IPS DF 19.7 (cell line): ENCODE measurements at places on chromosomes 2 and 18.

DNA sequence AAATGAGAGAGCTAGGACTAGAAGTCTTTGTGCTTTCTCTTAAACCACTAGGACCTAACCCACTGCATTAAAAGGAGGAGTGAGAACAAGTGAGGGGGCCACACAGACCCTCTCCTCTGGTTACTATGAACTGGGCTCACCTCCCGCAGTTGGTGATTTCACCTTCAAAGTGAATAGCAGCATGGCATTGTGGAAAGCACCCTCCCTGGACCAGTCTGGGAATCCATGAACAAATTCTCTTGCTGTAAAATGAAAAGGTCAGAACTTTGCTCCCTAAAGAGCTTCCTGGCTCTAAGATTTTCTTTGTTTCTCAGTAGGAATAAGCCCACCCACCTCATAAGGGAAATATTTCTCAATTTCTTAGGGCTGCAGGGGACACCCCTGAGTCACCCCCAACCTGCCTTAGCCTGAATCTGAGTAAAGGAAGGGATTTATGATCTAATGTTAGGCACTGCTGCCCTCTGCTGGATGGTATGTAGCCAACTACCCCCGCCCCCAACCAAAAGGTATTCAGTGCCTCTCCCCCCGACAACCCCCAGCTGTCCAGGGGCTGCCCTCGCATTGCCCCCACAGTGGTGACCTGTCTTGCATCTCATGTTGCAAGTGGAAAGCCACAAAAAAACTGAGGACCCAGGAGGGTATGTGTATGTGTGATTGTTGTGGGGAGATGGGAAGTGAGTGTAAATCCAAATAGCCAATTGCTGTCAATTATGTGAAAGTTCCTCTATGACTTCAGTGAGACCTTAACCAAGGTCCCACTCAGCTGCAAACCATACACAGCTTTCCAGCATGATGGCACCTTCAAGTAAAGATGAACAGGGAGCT is 230.9 kb upstream of the SLC14A2 start:
- peak; percentile 33 for DNase-seq

GRCh38 chr2:32810909-32811495 is 135.8 kb upstream of the LTBP1 start:
- no peak for DNase-seq

- DNase-seq = no peak
Measured at GRCh38 chr2:54603796-54604195, 119.7 kb upstream of the EML6 start.

GRCh38 chr2:214807653-214808052 is 1.8 kb downstream of the BARD1 start:
- DNase-seq = no peak
